ENCODE measurements at places on chromosomes 4 and X.

- DNase-seq = no peak
These were observed 590.0 kb downstream of the FSTL5 start for GRCh38 chr4:161573836-161574235.

DNA sequence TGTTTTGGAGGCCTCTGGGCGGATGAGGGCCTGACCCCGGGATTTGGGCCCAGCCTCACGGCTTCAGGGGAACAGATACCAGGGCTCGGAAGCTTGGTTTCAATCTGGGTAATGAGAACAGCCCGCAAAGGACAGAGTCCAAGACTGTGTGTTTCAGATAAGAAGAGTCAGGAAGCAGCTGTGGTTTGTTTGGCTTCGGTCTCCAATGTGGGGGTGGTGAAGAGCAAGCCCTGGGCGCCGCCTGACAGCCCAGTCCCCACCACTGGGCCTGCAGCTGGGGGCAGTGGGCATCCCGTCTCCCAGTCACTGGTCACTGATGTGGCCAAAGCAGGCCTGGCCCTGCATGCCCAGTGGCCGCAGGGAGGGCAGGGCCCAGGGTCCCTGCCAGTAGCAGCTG lies 9.1 kb downstream of the WFS1 start:
- DNase-seq = no peak

DNA sequence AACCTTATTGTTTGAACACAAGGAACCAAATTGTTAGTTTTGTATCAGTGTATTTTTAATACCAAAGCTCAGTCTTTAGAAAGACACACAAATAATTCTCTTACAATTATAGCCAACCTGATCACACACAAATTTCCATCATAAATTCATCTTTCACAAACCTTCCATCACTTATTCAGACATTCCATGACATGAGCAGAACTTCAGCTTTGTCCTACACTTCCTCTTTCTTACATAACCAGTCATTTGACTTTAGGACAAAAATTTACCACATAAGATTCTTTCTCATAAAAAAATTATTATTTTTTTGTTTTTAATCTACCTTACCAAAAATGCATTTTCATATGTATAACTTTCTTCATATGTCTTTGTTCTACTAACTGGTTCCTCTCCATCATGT lies 312.2 kb downstream of the GALNTL6 start:
- no peak for DNase-seq

DNA sequence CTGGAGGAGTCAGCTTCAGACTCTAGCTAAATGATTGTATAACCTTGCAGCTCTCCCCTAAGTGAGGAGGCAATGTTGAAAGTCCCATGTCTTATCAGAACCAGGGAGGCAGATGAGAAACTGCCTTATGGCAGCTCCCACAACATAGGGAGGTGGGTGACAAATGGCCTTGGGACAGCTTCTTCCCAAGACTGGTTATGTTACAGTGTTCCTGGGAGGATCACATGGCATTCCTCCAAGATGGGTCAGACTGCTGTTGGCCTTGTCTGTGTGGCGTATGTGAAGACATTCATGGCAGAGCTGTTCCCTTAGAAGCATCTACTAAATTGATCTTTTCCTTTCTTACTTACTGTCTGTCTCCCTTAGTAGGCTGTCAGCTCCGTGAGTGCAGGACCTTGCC lies 42.0 kb downstream of the HPRT1 start:
- DNase-seq = no peak

GRCh38 chr4:101931619-101932018 lies 141.1 kb downstream of the BANK1 start:
- DNase-seq = no peak

- DNase-seq = no peak
These were observed 374.2 kb upstream of the SMIM31 start for GRCh38 chr4:164379694-164380093.

DNA sequence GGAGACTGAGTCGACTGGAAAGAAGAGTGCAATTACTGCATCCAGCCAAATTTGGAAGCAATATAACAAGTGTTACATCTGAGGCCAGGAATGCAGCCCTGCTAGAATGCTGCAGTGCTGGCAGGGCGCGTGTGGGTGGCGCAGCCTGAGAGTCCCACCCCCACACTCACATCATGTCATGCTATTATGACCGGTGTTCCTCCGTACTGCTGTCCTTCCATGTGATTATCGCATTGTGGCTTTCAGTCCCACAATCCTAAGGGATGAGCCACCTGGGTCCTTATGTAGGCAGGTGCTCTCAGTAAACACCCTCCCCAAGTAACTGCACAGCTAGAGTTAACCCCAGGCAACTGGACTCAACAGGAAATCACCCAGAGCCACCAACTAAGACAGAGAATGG lies 122.6 kb upstream of the CPEB2 start:
- DNase-seq = no peak

DNA sequence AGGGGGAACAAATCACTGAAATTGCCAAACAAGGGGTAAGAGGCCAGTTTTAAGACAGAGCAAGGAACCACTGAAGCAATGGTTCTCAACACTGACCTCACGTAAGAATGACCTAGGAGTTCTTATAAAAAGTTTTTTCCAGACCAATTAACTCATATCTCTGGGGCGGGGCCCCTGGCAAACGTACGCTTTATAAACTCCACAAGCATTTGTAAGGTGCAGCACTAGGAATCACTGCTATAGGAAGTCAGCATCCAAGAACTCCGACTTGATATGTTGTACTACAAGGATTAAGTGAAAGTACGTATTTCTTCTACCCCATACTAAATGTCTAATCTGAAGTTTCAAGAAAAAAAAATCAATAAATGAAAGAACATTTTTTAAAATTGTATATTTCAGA lies 269.9 kb downstream of the RCHY1 start:
- no peak for DNase-seq

Measured in sciatic nerve (tissue), 2 donors.